NCI-H146 (cell line): ENCODE measurements at places on chromosomes 7 and 10.

GRCh38 chr7:42982604-42983115 is 50.5 kb downstream of the MRPL32 start:
- no peak for DNase-seq

DNA sequence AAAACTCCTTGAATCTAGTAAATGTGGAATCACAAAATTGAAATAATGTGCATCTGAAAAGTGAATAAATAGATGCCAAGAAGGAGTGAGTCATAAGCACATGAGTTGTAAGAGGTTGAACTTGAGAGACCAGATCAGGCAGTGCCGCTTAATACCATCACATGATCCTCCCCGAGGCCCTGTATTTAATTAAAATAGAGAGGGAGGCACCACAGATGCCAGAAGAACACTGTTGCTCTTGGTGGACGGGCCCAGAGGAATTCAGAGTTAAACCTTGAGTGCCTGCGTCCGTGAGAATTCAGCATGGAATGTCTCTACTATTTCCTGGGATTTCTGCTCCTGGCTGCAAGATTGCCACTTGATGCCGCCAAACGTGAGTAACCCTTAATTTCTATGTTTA is at the start of gene GPNMB:
GPNMB (plus strand) TSS at position 221 of the 400 bp plus-strand sequence; CDS start at position 304, 83 bp downstream.
- DNase-seq: no peak

DNA sequence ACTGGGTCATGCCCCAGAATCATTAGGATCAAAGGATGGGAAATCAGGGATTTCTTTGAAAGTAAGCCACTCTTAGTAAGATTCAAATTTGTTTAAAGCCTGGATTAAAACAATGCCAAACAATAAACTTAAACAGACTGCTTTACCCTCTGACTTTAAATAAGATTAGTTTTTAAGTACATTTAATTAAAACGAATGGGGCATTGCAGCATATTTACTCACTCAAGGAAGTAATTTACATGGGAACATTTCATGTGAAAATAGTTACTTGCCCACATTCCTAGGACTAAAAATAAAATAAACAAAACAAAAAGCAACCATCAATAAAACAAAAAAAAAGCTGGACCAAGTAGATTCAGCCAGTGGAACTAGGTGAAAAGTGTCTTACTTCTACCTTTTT is 7.8 kb downstream of the ABLIM1 start:
- no peak for DNase-seq

DNA sequence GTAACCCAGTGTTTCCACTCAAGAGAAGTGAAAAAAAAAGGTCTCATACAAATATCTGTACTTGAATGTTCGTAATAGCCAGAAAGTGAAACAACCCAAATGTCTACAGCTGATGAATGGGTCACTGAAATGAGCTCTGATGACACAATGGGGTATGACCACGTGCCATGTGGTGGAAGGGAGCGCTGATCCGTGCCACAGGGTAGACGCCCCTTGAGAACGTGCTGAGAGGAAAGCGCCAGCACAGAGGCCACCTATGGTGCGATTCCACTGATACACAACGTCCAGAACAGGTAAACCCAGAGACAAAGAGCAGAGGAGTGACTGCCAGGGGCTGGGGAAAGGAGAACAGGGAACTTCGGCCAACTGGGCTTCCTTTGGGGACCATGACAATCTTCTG is 50.3 kb downstream of the MAD1L1 start:
- no peak for DNase-seq

DNA sequence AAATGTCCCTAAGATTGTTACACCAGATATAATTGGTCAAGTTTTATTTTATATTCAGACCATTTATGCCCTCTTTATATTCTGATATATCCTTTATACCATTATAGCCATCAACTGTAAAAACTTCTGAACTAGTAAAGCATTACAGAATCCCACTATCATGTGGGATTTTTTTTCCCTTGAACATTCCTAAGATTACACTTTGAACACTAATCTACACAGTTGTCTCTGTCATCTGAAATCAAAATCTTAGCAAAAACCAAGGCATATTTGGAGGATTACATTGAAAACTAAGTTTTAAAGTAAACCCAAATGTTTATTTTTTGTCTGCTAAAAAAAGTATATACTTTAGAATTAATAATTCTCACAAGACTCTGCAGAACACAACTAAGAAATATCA is 116.2 kb upstream of the GPR22 start:
- DNase-seq: no peak
